Osteocyte (in vitro differentiated cells): ENCODE measurements at places on chromosomes 1 and 21. TPM values are rescaled to one million over a fixed set of nuclear protein-coding genes. Genes with fewer than 3 reads are reported as not detected.

ANKRD13C gene
- total RNA-seq = 27.4 and 29.3 TPM in 2 replicates

CAMSAP2 gene
- 44.7 and 47.8 TPM in 2 replicates for total RNA-seq

ZFYVE9 gene
- total RNA-seq = 24.7 and 25.9 TPM in 2 replicates

SH2D1B gene
- total RNA-seq = not detected in 2 replicates

PRKCZ gene
- total RNA-seq = 2.3 and 3.1 TPM in 2 replicates

SELE gene
- not detected in 2 replicates for total RNA-seq

TTC39A gene
- 0.73 and 1.3 TPM in 2 replicates for total RNA-seq

TPTE gene
- not detected in 2 replicates for total RNA-seq

MGST3 gene
- 130 and 139 TPM in 2 replicates for total RNA-seq

GNAT2 gene
- not detected in 2 replicates for total RNA-seq

ZNF648 gene
- not detected in 2 replicates for total RNA-seq

EPHA2 gene
- total RNA-seq = 152 and 155 TPM in 2 replicates

LPAR3 gene
- not detected in 2 replicates for total RNA-seq

F13B gene
- not detected in 2 replicates for total RNA-seq

ANKRD45 gene
- total RNA-seq = 0.24 TPM in 1 of 2 replicates, not detected in the other

PSMB2 gene
- total RNA-seq = 62.8 and 70.7 TPM in 2 replicates

RNU1-1 gene
- 2,650 and 2,859 TPM in 2 replicates for total RNA-seq

LRRC71 gene
- 0.18 and 0.35 TPM in 2 replicates for total RNA-seq

PTGS2 gene
- total RNA-seq = 3.1 and 4.3 TPM in 2 replicates

LCA5L gene
- 1.1 and 1.4 TPM in 2 replicates for total RNA-seq

NBPF4 gene
- not detected in 2 replicates for total RNA-seq

ARHGEF16 gene
- total RNA-seq = 3.2 and 4.3 TPM in 2 replicates

ATPAF1 gene
- total RNA-seq = 34.2 and 35.7 TPM in 2 replicates

FAM163A gene
- total RNA-seq = not detected in 2 replicates

CELA3A gene
- total RNA-seq = not detected in 2 replicates

AQP10 gene
- total RNA-seq = not detected in 2 replicates

GCSAML gene
- total RNA-seq = not detected in 2 replicates

RNU1-3 gene
- total RNA-seq = 2,650 and 2,859 TPM in 2 replicates
